ENCODE measurements at places on chromosomes 11 and 22.

GRCh38 chr11:26904801-26905200 lies 89.1 kb upstream of the FIBIN start:
- H3K27ac ChIP-seq = no peak overlapping the region
- H3K27me3 ChIP-seq = no peaks in the 10 kb centered on the region
- DNase-seq = no peak
- no peaks in the 10 kb centered on the region for H3K4me1 ChIP-seq
- no peak overlapping the region for H3K4me3 ChIP-seq
- H3K36me3 ChIP-seq = no peaks in the 10 kb centered on the region

DNA sequence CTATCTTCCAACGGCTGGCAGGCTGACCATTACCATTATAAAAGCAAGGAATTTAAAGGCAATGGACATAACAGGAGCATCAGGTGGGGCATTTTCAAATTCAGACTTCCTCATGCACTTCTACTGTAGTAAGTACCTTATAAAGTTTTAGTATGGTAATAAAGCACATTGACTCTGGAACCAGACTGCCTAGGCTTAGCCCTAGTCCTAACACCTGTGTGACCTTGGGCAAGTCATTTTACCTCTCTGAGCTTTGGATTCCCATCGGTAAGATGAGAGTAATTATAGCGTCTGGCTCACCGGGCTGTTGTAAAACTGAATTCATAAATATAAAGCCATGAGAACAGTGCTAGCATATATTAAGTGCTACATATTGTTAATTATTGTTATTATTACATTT lies 69.2 kb upstream of the OLFML1 start:
- no peak overlapping the region for H3K27ac ChIP-seq
- no peak overlapping the region for H3K4me3 ChIP-seq
- no peaks in the 10 kb centered on the region for H3K4me1 ChIP-seq
- H3K27me3 ChIP-seq = no peaks in the 10 kb centered on the region
- H3K36me3 ChIP-seq = no peaks in the 10 kb centered on the region

DNA sequence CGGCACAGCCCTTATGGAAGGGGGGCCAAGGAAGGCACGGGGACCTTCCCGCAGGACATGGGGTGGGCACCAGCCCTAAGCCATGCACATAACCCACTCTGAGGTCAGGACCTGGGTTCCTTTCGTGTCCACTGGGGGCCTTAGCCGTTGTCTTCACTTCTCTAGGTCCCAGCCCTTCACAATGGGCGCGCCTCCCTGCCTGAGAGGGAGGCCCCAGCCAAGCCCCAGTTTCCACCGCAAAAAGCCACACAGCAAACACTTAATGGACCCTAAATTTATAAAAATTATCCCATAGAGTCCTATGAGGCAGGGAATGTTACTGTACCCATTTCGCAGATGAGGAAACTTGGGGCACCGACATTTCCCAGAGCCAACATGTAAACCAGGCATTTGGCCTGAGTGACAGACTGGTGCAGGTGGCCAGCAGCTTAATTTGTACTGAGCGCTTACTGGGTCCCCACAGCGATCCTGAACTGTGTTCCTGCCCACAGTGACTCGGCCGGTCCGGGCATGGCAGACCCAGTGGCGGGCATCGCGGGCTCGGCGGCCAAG lies 1.2 kb downstream of the GAS2L1 start:
- H3K27me3 ChIP-seq = no peaks in the 10 kb centered on the region
- H3K4me3 ChIP-seq = peak overlapping the region; percentile 97
- H3K4me1 ChIP-seq = peaks cover 32% of the 10 kb centered on the region
- no peak for DNase-seq
- H3K27ac ChIP-seq = peak overlapping the region; percentile 89

- H3K27me3 ChIP-seq = no peaks in the 10 kb centered on the region
- no peaks in the 10 kb centered on the region for H3K36me3 ChIP-seq
- H3K4me1 ChIP-seq = no peaks in the 10 kb centered on the region
- no peak for DNase-seq
Measured at GRCh38 chr11:106047631-106048030, 25.6 kb upstream of the MSANTD4 start.

DNA sequence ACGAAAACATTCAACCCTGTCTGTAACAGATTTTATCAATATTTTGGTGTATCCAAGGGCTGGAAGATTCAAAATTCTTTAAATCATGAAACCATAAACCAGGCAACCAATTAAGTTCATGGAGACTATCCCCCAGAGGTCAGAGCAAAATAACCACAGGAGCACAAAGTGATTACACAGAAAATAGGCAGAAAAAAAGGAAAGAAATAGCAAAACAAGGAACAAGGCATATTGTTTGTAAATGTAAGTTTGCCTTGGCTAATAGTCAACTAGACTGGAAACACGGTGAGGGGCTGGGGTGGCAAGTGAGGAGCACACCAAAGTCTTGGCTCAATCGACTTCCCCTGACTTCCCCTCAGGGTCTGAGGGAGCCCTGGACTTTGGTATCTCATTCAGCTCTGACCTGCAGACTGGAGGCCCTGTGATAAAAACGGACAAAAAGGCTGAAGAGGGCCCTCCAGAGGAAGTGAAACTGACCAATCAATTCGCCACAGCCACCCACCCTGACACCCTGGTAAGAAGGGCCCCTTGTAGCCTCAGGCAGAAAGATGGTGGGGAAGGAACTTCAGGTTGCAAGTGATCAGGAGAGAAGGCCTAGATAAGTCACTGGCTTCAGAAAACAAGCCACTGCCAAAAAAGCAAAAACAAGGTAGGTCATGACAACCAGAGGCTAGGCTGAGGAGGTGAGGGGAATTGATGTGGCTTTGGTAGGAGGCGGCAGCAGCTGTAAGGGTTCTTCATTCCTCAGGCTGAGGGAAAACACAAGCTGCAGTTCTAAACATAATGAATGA lies 1.8 kb downstream of the SIK3 start:
- no peaks in the 10 kb centered on the region for H3K27me3 ChIP-seq
- no peaks in the 10 kb centered on the region for H3K36me3 ChIP-seq
- H3K4me3 ChIP-seq = peak overlapping the region; percentile 97
- no peaks in the 10 kb centered on the region for H3K4me1 ChIP-seq
- DNase-seq = no peak

- H3K27ac ChIP-seq = no peak overlapping the region
- no peak for DNase-seq
- no peaks in the 10 kb centered on the region for H3K27me3 ChIP-seq
- H3K4me1 ChIP-seq = peaks cover 6% of the 10 kb centered on the region
- H3K36me3 ChIP-seq = no peaks in the 10 kb centered on the region
Measured at GRCh38 chr22:18111759-18112330, 1.2 kb downstream of the TUBA8 start.

DNA sequence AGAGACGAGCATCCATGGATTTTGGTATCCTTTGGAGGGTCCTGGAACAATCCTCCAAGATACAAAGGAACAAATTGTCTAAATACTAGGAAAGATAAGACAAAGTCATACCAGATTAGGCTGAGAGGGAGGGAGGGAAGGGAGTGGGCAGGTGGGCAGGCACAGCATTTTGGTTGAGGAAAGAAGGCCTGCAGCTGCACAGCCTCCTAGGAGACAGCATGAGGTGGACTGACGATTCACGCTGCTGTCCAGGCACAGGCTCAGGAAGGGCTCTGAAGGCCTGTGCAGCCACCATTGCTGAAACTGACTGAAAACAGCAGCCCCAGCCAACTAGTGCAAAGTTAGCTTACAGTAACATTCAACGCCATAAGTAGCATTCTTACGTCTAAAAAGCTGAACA lies 64.7 kb downstream of the PACSIN2 start:
- no peaks in the 10 kb centered on the region for H3K27me3 ChIP-seq
- DNase-seq = no peak
- no peaks in the 10 kb centered on the region for H3K36me3 ChIP-seq

- H3K27me3 ChIP-seq = no peaks in the 10 kb centered on the region
- H3K27ac ChIP-seq = no peak overlapping the region
- no peaks in the 10 kb centered on the region for H3K4me1 ChIP-seq
- H3K36me3 ChIP-seq = no peaks in the 10 kb centered on the region
- no peak for DNase-seq
Measured at GRCh38 chr11:14149683-14150082, 187.2 kb downstream of the SPON1 start.

DNA sequence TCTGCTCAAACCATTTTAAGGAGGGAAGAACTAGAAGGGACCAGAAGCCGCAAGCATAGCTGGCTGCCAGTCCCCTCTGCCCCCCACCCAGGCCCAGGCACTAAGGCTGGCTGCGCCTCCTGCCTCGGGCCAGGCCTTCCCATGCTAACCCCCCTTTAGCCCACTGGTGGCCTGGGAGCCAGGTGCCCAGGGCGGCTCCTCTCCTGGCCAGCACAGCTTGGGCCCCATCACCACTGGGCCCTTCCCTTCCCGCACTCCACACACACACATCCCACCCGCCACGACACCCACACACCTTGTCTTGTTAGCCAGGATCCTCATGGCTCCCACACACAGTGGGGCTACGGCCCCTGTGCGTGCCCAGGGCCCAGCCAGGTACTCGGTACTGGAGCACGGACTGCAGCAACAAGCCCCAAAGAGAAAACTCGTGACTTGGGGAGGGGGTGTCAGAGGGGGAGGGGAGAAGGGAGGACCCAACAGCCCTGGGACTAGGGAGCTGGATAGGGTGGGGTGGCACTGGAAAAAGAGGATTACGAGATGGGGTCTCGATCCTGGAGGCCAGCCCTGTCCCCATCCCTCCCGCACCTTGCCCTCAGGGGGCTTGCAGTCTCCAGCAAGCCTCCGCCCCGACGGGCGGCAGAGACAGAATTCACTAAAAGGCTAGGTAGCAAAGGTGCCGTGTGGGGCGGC lies 16.0 kb downstream of the BCL9L start:
- no peaks in the 10 kb centered on the region for H3K36me3 ChIP-seq
- no peaks in the 10 kb centered on the region for H3K27me3 ChIP-seq
- H3K27ac ChIP-seq = peak overlapping the region; percentile 97
- no peak for DNase-seq
- peak overlapping the region; percentile 28 for H3K4me3 ChIP-seq

- H3K36me3 ChIP-seq = no peaks in the 10 kb centered on the region
- H3K27me3 ChIP-seq = no peaks in the 10 kb centered on the region
- no peak overlapping the region for H3K4me3 ChIP-seq
- no peak for DNase-seq
Measured at GRCh38 chr11:126431401-126432064, 76.0 kb downstream of the ST3GAL4 start.

DNA sequence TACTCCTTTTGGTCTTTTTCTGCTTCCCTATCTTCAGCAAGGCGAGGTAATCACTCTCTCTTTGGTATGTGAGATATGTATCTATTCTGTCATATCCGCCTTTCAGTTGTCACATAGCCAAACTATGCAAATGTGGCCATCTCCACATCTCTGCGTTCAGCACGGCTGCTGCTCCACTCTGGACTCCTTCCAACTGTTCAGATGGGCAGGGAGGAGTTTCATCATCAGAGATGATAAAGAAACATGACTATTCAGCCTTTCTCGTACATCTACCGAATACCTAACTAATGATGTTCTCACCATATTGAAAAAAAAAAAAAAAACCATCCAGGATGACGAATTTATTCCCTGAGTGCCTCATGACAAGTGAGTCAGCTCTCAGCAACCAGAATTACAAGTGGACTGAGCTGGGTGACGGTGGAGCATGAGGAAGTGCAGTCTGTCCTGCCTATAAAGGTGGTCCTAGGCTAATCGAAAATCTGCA lies 899.6 kb downstream of the OPCML start:
- H3K4me3 ChIP-seq = no peak overlapping the region
- no peaks in the 10 kb centered on the region for H3K4me1 ChIP-seq
- DNase-seq = no peak
- H3K27ac ChIP-seq = no peak overlapping the region
- no peaks in the 10 kb centered on the region for H3K36me3 ChIP-seq
- no peaks in the 10 kb centered on the region for H3K27me3 ChIP-seq

- DNase-seq = no peak
- H3K27ac ChIP-seq = no peak overlapping the region
- no peak overlapping the region for H3K4me3 ChIP-seq
- no peaks in the 10 kb centered on the region for H3K36me3 ChIP-seq
Measured at GRCh38 chr11:12685229-12685628, 11.0 kb downstream of the TEAD1 start.

DNA sequence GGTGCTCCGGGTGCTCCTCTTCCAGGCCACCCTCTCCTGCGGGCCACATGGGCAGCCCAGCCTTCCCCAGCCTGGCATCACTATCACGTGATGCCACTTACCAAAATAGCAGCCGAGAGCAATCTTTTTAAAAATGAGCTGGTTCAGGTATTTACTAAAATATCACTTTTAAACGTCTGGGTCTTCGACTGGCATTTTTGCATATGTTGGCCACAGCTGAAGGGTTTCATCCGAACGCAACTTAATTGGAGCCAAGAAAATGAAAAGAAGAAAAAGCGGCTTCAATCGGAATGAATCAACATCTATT lies 94.6 kb upstream of the ANO1 start:
- peaks cover 12% of the 10 kb centered on the region for H3K27me3 ChIP-seq
- H3K36me3 ChIP-seq = no peaks in the 10 kb centered on the region
- no peak overlapping the region for H3K4me3 ChIP-seq
- H3K4me1 ChIP-seq = peaks cover 4% of the 10 kb centered on the region
- H3K27ac ChIP-seq = no peak overlapping the region
- DNase-seq = no peak

- DNase-seq = peak; percentile 39
- H3K4me3 ChIP-seq = no peak overlapping the region
- no peaks in the 10 kb centered on the region for H3K36me3 ChIP-seq
- no peak overlapping the region for H3K27ac ChIP-seq
- H3K4me1 ChIP-seq = no peaks in the 10 kb centered on the region
Measured at GRCh38 chr11:42524534-42525227, 787.1 kb upstream of the API5 start.

DNA sequence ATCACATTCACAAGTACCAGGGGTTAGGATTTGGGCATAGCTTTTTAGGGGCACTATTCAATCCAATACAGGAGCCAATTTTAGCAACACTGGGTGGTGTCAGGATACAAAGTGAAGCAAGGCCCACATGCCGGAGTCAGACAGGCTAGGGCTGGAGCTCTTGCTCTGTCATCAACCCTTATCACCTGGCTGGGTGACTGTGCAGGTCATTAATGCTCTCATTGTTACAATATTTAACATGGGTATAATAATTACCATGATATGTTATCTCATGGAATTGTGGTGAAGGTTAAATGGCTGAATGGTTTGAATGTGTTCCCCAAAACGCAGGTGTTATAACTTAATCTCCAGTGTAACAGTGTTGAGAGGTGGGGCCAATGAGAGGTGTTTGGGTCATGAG lies 143.3 kb upstream of the THY1 start:
- no peak overlapping the region for H3K27ac ChIP-seq
- no peaks in the 10 kb centered on the region for H3K27me3 ChIP-seq
- no peaks in the 10 kb centered on the region for H3K36me3 ChIP-seq
- no peak for DNase-seq

GRCh38 chr11:85697747-85698146 lies 11.8 kb upstream of the CCDC89 start:
- H3K27ac ChIP-seq = no peak overlapping the region
- no peaks in the 10 kb centered on the region for H3K36me3 ChIP-seq
- no peak for DNase-seq
- H3K4me1 ChIP-seq = no peaks in the 10 kb centered on the region

Data from prostate gland (tissue), 2 donors.